ENCODE measurements at places on chromosomes 1 and 21.

GRCh38 chr1:16944038-16944437 lies 22.3 kb downstream of the CROCC start:
- no peak for DNase-seq

DNA sequence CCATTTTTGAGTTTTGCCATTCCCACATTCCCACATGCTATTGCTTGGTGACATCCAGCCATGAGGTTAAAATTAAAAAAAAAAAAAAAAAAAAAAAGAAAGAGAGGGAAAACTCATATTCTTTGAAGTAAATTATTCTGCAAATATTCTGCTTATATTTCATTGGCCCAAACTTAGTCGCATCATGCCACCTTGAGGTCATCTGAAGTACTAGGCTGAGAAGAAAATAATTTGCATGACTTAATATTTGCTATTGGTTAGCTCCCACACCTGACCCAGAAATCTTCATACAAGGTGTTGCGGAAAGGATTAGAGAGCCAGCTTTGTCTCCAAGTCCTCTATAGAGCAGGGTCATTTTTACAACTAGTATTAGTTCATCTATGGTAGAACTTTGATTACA lies 2206.0 kb downstream of the MRPL39 start:
- no peak for DNase-seq

GRCh38 chr21:44836666-44837471 lies 19.0 kb upstream of the SUMO3 start:
- no peak for DNase-seq

- DNase-seq: peak; percentile 70
Measured at GRCh38 chr1:182601416-182601786, 2.8 kb downstream of the RGS16 start.

DNA sequence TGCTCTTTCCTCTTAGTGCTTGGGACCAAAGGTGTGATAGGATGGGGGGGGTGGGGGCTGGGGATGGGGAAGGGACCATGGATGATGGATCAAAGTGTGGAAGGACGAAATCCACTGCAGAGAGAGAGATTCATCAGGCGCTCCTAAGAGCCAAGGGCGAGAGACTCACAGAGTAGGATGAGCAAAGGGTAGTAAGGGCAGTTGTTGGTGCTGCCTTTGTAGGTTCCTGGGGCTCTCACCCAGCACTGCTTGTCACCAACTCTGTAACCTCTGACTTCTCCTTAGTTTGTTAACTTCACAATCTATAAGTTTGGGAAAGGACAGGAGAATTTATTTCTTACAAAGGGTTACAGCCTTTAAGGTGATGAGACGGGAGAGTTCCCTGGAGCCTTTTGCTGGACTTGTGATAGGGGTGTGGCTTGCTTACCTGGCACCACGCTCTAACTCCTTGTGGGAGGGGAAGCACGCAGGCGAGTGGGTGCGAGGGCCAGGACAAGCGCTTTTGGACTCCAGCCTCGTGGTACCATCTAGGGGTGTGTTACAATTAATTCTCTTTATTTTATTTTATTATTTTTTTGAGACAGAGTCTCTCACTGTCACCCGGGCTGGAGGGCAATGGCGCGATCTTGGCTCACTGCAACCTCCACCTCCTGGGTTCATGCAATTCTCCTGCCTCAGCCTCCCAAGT lies 1.6 kb upstream of the PDXK start:
- no peak for DNase-seq

GRCh38 chr1:20719261-20719660 lies 1.5 kb upstream of the KIF17 start:
- peak; percentile 3 for DNase-seq

- DNase-seq: no peak
Measured at GRCh38 chr1:96522927-96523326, 198.7 kb upstream of the PTBP2 start.

DNA sequence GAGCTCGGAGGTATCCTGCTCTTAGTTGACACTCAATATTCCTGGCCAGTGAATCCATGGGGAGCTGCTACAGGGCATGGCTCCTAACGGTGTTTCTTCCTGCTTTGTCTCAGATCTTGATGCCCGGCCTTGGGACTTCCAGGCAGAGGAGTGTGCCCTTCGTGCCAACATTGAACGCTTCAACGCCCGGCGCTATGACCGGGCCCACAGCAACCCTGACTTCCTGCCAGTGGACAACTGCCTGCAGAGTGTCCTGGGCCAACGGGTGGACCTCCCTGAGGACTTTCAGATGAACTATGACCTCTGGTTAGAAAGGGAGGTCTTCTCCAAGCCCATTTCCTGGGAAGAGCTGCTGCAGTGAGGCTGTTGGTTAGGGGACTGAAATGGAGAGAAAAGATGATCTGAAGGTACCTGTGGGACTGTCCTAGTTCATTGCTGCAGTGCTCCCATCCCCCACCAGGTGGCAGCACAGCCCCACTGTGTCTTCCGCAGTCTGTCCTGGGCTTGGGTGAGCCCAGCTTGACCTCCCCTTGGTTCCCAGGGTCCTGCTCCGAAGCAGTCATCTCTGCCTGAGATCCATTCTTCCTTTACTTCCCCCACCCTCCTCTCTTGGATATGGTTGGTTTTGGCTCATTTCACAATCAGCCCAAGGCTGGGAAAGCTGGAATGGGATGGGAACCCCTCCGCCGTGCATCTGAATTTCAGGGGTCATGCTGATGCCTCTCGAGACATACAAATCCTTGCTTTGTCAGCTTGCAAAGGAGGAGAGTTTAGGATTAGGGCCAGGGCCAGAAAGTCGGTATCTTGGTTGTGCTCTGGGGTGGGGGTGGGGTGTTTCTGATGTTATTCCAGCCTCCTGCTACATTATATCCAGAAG lies 16.7 kb downstream of the ALX3 start:
- peak; percentile 78 for DNase-seq

DNA sequence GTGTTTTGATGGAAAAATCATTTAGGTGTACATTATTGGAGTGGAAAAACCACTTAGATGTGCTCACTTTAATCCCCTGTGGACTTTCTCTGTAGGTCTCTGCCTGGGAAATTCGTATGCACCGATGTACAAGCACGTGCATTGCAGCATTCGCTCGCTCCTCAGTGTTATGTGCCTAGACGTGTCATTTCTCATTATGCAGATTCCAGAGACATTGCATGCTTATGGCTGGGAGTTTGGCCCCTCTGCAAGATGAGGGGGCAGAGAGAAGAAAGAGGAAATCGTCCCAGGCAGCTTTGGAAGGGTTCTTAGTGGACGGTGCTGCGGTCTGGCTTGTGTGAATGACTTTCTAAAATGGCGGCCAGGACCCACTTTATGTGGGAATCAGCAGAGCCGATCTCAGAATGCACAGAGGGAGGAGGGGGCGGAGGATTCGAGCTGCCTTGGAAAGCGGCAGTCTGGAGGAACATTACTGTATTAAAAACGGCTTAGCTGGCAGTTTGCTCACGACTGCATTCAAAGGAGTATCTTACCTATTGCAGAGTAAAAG lies 2.3 kb downstream of the SPEN start:
- DNase-seq: peak; percentile 37
